AG10803 (cell line): ENCODE measurements at places on chromosomes 2 and 18.

DNA sequence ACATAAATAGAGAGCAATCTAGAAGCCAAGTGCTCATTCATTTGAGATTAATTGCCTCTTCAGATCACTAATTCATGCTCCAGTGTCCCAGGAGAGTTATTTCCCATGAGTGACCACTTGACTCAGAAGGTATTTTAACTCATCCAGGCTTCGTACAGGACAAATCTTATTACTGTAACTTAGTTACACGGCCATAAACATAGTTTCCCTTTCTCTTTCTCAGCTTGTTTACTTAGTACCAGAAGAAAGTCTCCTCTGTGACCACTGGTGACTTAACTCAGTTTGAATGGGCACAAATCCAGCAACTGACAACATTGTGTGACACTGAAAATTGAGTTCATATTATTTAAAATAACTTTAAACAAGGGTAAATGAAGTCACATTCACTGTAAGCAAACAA, 25.3 kb downstream of the MMADHC start:
- peak; percentile 50 for DNase-seq

GRCh38 chr18:48728204-48728833, 189.5 kb downstream of the CTIF start:
- DNase-seq: peak; percentile 99

DNA sequence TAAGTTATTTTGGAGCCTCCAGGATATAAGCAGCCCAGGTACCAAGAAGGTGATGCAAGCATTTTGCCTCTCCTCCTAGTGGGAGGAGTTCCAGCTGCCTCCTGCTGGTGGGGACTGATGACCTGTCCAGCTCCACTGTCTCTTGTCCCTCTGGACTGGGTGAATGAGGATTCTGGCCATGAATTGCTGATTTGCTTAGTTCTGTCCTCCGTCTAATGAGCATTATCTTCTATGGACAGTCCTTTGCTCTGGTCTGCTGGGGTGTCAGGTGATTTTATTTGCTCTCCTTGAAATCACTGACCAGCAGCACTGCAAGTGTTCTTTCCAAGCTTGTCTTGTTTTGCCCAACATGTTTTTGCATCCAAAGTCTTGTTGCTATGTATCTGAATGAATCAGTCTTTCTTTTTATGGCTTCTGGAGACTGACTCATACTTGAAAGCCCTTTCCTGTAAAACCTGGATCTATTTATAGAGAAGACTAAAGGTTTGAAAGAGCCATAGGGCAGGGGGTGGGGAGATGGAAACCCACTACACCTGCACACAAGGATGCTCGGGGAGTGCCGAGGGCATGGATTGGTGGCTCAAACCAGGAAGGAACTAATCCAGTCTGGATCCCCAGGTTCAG, 40.5 kb upstream of the EFHD1 start:
- peak; percentile 90 for DNase-seq

DNA sequence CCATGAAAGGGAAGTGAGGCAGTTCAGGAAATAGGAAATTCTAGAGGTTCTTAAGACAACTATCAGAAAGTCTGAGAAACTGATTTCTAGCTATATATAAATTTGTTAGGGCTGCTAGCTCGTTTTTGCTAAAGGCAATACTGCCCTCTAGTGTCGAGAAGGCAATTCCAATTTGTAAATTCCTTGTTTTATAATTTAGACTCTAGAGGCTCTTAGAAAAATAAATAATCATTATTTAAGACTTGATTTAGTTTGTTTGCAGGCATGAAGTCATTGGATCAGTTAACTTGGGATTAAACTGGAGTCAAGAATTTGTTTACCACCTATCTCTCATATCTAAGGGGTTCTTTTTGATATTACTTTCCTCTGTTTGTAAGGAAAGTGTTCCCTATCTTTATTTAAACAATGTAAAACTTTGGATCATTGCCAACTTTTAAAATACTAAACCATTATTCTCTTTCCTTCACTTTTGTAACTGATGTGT, 66.2 kb downstream of the ACVR2A start:
- peak; percentile 76 for DNase-seq

DNA sequence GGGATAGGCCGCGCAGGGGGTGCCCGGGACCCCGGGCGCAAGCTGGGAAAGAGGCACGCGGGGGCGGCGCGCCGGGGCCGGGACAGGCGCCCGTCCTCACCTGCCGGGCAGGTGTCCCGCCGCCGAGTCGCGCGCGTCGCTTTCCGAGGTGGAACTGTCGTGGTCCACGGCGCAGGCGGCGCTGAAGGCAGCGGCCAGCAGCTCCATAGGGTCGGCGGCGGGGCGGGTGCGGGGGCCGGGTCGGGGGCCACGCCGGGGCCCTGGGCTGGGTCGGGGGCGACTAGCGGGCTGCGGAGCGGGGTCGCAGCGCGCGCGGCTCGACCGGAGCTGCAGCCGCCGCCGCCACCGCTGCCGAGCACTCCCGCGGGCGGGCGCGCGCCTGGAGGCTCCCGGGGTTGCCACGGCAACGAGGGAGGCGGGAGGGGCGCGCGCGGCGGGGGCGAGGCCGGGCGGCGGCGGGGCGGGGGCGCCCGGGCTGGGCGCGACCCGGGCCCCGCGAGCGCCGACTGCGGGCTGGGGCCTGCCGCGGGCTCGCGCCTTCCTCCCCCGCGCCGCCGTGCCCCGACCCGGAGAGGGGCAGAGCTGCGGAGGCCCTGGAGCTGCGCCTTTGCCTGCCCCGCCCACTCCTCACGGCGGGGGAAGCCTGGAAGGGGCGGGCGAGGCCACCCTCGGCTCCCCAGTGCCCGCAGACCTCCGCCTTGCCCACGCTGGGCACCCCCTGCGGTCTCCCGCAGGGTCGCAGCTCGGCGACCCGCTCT, 57.9 kb downstream of the SNORC start:
- no peak for DNase-seq

GRCh38 chr18:31203096-31203793, 40.6 kb upstream of the DSC1 start:
- no peak for DNase-seq

- DNase-seq: no peak
Measured at GRCh38 chr2:197298609-197299008, 12.0 kb downstream of the ANKRD44 start.

DNA sequence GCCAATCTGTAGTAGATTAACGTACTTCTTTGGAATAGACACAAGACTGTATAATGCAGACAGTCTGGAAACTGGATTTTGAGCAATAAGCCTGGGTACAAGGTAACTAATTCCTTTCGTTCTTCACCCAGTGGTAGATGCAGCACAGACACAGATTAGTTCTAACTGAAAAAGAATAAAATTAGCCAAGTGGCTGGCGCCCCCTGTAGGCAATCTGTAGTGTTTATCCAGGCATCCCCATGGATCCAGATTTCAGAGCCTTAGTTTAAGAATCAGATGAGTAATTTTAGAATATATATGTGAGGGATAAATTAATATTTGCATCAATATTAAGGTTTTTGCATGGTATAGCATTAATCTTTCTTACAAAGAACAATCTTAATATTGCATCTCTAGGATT, 563.9 kb downstream of the DCC start:
- DNase-seq: peak; percentile 2

DNA sequence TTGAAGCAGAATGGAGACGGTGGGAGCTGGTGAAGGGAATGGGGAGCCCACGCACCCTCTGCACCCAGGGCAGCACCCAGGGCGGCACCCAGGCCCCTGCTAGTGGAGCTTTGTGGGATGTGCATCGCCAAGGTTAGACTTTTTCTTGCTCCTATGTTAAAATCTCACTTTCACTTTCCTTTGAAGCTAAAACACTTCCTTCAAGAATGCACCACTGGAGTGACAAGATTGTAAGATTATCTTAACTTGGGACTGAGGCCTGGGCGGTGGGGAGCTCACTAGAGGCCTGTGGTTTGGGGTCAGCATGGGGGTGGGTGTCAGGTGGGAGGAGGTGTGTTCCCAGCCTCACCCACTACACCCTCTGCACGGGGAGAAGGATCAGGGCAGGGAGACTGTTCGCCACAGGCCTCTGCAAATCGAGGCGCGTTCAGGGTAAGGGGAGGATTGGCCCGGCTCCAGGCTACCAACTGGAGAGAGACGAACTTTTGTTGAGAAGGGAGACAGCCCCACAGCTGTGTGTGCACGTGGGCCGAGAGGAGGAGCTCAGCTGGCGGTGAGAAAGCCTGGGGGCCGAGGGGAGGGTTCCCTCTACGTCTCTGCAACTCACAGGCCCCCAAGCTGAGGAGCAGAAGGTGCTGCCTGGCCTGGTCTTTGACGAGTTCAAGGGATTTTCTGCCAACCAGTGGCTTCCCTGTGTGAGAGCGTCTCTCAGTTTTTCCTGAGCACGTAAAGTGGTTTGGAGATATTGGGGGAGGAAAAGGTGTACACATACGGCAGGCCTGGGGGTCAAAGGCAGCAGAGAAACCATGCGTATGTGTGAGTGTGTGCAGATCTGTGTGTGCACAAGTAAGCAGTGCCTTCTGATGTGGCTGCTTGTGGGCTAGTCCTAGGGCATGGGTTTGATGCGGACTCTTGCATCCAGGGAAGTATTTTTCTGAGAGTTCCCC, 147.7 kb downstream of the KLHL29 start:
- no peak for DNase-seq

DNA sequence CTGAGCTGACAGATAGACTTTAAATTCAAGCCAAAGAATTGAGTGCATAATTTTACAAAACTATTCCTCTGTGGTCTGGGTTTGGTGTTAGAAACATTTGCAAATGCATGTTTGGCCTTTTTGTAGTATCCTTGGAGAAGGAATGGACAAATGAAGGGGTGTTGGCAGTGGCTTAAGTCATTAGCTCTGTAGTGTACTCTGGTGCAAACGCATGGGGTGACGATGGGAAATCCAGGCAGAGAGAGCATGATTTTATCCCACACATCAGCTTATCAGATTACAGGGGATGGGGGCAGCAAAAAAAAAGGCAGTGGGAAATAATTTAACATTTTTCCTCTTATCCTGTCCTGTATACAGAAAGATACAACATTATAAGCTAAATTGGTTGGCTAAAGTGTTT, 320.6 kb downstream of the ZNF516 start:
- no peak for DNase-seq

DNA sequence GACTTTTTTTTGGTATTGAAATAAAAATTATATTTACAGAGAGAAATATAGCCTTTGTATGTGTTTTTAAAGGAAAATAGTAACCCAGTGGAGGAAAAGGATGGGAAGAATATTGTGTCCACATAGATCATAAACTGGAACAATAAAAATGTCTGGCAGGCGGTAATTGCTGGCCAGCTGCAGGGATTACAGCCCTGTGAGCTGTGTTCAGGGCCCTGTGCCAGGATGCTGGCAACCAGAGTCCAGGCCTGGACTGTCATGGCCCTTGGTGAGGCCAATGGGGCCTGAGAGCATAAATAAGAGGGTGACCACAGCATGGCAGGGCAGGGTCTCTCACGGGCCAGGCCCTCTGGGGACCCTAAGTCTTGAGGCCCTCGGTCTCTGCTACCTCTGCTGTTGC, 171.2 kb downstream of the ACOXL start:
- no peak for DNase-seq

- DNase-seq: no peak
Measured at GRCh38 chr2:10892796-10893350, 18.9 kb upstream of the KCNF1 start.

GRCh38 chr2:101697124-101698013, at the start of gene MAP4K4:
TSS of gene MAP4K4 (plus strand) at chr2:101697707. CDS start at chr2:101698081, 374 bp downstream.
- DNase-seq: peak; percentile 87

DNA sequence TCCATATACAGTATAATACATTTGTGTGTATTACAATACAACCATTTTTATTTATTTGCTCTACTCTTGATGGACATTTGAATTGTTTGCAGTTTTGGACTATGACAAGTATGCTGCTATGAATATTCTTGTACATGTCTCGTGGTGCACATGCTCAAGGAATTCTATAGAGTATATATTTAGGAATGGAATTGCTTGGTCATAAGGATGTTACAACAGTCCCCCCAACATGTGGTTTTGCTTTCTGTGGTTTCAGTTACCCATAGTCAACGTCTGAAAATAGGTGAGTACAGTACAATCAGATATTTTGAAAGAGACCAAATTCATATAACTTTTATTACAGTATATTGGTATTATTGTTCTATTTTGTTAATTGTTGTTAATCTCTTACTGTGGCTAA, 24.1 kb upstream of the PLEKHM3 start:
- DNase-seq: no peak

DNA sequence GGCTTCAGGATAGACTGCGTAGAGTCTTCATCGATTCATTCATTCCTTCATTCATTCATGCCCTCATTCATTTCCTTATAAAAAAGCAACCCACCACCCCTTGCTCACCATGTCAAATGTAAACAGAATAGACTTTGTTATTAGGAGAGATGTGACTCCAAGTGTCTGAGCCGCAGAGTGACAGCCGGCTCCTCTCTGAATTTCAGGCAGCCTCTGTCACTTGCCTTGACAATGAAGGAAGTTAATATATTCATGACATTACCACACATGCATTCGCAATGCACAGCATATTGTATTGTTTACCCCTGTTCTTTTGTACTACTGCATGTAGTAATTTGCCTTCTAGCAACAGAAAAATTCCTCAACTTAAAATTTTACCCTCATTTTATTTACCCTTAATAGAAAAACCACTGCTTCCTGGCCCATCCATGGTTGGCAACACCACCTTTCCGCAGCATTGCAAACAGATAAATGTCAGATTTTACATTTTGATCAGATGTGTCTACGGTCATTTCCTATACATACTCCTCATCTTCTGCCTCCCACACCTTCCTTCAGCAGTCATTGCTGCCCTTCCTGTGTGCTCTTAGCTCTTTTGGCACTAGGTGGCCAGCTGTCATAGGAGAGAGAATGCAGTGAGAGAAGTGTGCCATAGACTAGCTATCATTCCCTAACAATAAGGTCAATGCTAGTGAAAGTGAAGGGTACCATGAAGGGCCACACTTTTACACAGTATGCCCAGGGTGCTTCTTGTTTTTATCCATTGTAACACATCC, 1090.8 kb downstream of the BCL11A start:
- DNase-seq: no peak

GRCh38 chr18:46439037-46439436, 218.0 kb downstream of the LOXHD1 start:
- no peak for DNase-seq

- DNase-seq: peak; percentile 40
Measured at GRCh38 chr2:228675646-228676045, 494.2 kb upstream of the SPHKAP start.

- peak; percentile 25 for DNase-seq
Measured at GRCh38 chr18:68662754-68663153, 52.2 kb downstream of the TMX3 start.

DNA sequence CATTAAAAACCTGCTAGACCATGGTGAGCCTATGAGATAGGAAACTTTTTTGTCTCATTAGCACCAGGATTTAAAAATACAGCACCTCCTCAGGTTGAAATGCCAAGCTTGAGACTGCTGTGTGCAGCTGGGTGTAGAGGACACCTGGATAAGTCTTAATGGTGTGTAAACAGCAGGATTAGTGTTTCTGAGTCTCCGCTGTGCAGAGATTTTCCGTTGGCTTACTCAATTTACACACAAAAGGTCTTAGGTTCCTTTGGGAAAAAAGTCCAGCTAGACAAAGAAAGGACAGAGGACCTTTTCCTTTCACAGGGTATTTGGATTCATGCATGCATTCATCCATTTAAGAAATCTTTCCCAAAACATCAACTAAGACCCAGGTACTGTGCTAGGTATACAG, 168.1 kb downstream of the NRXN1 start:
- DNase-seq: no peak
